ENCODE measurements at places on chromosomes 6 and 20.
A peak's percentile ranks its signal among the peaks of the same experiment; 100 is the strongest.

DNA sequence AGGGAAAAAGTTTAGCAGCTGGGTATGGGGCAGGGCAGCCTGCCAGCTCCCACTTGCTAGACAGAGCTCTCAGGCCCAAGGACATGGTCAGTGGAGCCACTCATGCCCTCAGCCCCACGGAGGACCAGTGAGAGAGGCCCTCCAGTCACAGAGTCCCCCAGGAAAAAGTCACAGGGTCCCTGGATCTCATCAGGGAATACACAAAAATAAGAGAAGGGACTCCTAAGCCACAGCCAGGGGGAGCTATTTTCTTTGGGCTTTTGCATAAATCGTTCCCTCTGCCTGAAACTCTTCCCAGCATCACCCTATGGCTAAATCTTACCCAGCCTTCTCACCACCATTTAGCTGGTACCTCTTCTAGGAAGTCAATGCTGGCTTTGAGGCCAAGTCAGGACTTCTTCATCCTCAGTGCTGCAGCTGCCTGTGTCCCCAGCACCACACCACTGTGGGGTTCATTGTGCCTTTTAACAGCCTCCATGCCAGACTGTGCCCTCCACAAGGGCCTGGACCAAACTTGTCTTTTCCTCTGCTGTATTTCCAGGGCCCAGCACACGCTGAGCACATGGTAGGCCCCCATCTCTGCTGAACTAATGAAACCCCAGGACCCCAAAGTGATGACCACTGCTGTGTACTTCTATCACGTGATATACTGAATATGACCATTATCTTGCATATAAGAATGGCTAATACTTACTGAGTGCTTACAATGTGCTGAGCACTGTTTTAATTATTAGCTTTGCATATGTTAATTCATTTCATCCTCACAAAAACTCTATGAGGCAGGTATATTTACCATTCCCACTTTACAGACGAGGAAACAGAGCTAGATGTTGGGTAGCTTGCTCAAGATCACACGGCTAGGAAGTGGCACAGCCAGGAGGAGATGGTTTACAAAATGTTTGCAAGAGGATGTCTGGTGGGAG lies 2.0 kb downstream of the ZNF335 start:
- peak; percentile 46 for DNase-seq

DNA sequence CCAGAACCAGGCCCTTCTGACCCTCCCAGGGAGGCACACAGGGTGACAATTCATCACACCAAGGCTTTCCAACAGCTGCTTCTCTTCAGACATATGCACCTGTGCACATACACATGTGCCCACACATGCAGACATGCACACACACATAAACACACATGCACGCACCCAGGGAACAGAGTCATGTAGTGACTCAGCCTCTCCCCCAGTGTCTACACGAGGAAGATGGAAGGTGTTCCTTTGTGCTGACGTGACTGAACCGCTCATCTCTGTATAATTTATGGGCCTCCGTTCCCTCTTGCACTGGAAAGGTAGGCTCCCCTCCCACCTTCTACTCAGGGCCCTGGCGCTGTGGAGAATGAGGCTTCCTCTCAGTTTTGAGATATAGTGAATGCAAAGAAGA lies 23.8 kb upstream of the PLEKHG1 start:
- no peak for DNase-seq

- no peak for DNase-seq
These were observed 103.8 kb upstream of the LY86 start for GRCh38 chr6:6484681-6485080.

- peak; percentile 38 for DNase-seq
These were observed 365.6 kb downstream of the FARS2 start for GRCh38 chr6:5626727-5627426.

- DNase-seq, result no peak
These were observed 284.1 kb downstream of the CD109 start for GRCh38 chr6:73980096-73980495.

DNA sequence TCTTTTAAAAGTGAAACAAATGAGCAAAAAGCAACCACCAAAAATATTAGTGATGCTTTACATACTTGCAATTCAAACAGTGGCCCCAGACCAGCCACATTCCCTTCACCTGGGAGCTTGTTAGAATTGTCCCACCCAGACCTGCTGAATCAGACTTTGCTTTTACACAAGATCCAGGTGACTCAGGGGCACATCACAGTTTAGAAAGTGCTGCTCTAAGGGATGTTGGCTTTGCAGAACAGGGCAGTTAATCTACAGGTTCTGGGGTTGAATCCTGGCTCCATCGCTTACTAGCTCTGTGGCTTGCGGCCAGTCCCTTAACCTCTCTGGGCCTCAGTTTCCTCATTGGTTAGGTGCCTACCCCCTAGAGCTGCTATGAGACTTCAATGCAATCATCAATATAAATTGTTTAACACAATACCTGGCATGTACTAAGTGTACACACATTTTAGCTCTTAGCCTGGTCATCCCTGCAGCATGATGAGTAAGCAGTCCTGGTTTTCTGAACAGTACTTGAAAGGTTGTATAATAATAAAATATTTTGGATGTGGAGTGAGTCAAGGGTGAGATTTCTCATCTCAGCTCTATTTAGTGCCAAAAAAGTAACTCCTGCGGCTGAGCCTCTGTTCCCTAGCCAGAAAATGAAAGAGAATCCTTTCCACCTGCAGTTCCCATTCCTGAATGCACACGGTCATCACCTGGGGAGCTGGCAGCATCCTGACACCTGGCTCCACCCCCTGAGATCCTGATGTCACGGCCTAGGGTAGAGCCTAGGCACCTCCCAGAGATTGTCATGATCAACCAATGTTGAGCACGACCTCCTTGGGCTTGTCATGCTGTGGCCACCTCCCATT lies 162.7 kb downstream of the ANKRD60 start:
- DNase-seq, result no peak

DNA sequence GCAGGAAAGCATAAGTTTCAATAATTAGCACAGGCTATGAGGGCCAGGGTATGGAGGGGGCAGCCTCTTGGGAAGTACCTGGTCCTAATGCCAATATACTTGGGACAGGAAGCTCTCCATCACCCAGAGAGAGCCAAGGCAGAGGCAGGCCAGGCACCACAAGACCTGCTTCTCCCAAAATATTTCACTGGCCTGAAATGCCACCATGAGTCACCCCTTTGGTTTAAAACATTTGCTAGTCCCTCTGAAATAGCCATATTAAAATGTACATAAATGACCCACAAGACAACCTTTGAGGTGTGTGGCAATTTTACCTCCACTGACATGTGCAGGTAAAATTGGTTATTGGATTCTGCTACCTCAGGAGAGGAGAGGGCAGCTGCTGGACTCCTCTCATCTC lies 23.4 kb upstream of the SCUBE3 start:
- no peak for DNase-seq

DNA sequence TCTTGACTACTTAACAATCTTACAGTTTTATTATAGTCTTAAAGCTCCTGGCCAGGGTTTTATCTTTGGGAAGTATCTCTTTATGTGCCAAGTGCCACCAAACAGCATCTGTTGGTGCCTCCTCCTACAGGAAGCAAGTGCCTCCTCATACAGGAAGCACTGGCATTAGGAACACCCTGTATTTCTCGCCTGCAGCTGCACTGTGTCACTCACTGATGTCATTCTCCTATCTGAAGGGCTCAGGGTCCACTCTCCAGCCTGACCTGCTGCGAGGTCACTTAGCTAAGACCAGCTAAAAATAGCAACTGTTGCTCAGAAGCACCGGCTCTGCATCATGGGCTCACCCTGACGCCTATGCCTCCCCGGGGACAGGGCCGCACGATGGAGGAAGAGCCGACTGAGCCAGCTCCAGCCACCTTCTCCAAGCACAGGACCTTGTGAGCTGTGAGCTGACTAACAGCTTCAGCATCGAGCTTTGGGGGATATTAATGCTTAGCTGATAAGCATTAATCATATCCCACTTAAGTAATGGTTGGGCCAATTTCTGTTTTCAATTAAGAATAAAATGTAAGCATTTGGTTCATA lies 66.3 kb upstream of the CD93 start:
- DNase-seq, result no peak

DNA sequence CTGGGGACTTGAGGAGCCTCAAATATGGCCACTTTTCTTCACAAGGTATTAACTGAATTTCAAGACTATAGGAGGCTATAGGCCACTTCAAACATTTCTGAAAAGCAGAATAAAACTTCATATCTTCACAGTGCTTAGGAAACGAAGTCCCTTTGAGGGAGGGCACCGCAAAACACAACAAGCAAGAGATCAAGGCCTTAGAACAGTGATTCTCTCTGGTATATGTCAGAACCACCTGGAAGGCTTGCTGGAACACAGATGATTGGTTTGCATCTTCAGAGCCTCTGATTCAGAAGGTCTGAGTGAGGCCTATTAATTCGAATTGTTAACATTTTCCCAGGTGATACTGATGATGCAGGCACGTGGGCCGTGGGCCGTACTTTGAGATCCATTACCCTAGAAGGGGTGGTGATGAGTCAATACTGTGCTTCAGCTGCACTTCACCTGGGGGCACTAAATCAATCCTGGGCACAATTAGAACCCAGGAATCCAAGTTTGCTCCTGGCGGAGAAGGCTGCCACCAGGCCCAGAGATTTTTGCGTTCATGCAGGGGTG lies 10.7 kb downstream of the SUN5 start:
- no peak for DNase-seq

DNA sequence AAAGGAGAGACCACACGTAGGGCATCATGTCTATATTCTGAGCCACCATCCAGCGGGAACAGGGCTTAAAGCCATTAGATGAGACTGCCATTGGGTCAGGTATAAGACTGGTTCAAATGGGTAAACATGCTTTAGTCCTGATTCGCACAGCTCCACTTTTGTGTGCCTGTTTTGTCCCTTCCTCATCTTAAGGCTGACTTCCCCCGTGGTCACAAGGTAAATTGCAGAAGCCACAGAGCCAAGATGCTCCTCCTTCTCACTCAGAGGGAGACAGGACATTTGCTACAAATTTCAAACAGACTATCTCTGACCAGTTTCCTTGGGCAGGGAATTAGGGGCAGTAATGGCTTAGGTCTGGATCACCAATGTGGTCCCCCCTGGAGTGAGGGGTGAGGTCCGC lies 11.4 kb upstream of the IFNGR1 start:
- no peak for DNase-seq

- peak; percentile 73 for DNase-seq
These were observed at the start of gene ECHDC1 for GRCh38 chr6:127342946-127343808. Gene ECHDC1, minus strand, starts transcription at chr6:127343609. Its CDS starts 12,581 bp downstream, at chr6:127331028.

DNA sequence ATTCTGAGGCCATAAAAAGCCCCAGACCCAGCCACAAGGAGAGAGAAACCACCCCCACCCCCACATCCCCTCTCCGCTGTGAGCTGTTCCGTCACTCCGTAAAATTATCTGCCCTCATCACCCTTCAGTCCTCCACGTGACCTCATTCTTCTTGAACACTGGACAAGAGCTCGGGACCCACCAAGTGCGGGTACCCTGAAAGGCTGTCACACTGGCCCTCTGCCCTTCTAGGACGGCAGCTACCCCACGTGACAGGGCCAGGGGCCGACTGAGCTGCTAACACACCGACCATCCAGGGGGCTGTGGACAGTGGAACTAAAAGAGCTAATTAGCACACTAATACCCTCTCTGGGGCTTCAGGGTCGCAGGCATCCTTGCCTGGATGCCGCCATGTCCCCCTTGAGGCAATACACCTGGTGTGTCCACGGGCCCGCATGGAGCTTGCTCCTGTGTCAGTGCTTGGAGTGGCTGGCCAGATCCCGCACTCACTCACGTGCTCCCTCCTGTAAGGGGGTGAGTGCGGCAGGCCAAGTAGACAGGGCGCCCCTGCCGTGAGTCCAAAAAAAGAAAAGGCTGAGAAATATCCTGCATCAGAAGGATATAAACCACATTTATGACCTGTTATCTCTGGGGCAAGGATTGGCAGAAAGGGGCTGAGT lies 29.2 kb upstream of the AHCY start:
- DNase-seq, result no peak

DNA sequence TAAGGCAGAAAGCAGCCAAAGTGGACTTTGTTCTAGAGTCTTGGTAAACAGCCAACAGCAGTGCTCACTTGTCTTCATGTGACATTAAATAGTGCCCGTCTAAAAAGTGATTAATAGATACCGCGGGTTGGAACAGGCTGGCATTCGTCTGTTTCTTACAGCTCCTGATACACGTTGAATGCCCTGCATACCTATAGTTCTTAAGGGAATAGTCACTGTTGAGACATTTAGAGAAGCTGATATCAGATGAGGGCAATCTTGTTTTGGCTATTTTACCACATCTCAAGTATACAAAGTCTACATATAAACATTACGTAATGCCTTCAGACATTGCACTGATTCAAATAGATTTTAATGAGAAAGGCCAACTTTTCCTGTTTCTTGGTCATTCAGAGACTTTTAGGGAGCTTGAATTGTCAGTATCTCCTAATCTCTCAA lies 374.9 kb upstream of the FLRT3 start:
- DNase-seq, result no peak

DNA sequence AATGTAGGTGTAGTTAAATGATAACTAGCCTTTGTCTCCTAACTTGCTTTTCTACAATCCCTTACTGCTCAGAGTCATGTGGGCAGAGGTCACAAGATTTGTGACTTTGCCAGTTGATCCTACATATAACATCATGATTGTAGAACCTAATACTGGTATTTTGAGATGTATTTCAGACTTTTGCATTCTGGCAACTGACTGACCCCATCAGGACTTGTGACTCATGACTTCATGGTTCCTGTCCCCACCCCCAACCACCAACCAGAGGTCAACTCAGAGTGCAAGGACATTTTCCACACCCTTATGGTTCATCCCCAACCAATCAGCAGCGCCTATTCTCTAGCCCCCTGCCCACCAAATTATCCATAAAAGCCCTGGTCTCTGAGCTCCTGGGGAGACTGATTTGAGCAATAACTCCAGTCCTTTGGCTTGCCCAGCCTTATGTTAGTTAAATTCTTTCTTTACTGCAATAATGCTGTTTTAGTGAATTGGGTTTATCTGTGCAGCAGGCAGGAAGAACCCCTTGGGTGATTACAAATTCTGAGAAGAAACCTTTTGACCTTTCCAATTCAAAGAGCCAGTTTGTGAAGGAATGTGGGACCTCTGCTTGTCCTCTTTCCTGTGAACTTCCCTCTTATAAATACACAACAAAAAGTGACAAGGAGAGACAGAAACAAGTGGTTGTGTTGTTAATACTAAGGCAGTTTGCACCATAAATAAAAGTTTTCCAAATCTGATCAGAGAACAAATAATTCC lies 588.7 kb downstream of the UTRN start:
- no peak for DNase-seq

DNA sequence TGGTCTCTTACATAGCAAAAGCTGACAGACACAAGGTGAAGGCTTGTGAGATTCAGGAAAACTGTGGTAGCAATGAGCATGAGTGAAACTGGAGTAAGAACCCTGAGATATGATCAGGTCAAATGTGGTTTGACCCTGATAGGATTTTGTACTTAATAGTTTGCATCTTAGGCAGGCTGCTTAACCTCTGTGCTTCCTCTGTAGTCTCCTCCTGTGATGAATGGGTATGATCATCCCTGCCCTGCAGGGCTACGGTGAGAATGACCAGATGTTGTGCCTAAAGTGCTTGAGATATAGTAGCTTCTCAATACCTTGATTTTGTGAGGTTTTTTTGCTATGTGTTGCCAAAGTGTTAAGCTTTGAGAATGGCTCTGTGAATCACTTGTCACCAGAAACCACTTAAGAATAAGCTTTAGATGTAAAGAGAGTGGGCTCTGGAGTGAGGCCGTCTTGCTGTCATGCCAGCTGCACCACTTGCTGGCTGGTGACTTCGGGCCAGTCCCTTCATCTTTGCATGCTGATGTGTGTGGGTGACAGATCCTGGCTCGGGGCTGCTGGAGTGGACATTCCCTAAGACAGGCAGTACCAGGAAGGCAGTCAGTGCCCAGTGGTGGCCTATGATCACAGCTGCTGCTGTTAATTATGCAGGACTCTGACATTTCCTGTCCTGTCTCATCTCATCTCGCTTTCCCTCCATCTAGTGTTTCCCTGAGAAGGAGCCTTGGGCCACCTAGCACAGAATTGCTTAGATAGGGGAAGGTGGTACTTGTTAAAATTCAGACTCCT lies 254.7 kb downstream of the NFATC2 start:
- DNase-seq, result no peak

Data from GM10248 (cell line).